ENCODE measurements at places on chromosomes 12 and 14.

DNA sequence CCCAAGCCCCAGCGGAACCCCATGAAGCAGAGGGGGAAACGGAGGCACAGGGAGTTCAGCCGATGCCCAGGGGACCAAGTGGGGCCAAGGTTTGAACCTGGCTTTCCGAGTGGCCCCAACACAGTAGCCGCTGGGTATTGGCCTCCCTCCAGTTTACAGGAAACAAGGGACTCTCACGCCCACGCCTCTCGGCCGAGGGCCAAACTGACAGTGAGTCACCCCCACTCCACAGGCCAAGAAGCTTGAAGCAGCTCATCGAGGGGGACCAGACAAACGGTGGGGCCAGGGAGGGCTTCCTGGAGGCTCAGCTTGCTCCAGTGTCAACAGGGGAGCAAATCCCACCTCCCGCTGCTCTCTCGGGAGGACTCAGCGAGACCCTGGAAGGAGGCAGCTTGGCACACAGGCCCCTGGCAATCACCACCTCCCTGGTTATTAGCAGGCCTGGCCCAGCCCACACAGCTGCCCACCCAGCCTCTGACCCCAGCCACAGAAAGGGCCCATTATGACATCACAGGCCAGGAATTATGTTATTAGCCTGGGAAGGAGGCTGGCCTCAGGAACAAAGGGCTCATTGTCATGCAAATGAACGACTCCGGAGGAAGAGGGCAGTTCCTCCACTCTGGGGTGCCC is 54.6 kb downstream of the NCOR2 start:
- no peak for DNase-seq

- DNase-seq: peak; percentile 82
Observed at GRCh38 chr12:674272-674781, 11.1 kb upstream of the NINJ2 start.

DNA sequence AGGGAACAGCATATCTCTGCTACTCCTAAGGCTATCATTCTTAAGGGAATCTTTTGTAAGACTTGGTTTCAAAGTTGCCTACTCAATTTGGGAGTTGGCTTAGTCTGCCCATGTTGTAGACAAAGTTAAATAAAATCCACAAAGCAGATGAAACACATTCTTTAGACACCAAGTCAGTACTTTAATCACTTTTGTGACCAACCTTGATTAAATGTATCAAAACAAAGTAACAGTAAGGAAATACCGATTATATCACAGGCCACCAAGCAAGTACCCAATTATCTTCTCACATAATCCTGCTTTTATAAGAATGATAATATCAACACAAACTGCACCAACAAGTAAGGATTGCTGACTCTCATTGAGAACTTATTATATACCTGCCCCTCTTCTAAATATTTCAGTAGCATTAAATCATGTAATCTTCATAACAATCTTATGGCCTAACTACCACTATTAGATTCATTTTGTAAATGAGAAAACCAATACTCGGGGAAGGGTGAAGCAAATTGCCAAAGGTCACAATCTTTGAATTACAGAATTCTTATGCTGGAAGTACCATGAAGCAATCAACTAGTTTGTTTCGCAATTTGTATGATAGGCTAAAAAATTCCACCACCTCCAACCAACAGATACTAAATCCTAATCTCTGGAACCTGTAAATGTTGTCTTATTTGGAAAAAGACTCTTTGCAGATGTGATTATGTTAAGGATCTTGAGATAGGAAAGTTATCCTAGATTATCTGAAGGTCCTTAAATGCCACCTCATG is 12.6 kb upstream of the DIO2 start:
- DNase-seq: no peak

DNA sequence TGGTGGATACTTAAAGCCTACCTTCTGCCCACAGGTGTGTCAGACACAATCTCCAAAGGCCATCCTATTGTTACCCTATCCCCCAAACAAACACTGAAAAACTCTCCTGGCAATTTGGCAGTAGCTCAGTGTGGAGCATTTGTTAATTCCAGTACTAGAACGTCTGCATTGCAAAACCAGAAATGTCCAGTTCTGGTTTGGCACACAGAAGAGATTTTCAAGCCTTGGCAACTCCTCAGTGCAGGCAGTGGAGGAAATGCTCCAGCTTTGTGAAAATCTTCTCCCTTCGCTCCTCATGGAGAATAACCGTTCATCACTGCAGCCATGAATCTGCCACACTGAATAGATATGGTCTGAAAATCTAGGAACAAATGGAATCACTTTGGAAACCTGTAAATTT is 5.3 kb upstream of the SOCS2 start:
- no peak for DNase-seq

DNA sequence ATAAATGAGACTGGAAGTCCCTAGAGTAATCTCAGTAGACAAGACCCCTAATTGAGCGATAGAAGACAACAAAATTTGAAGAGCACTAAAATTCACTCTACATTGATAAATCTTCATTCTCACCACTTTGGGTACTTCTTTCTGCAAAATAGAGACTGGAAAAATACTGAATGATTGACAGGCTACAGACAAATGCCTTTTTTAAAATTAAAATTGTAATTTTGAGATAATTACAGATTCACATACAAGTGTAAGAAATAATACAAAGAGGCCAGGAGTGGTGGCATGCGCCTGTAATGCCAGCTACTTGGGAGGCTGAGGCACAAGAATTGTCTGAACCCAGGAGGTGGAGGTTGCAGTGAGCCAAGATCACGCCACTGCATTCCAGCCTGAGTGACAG is 4.5 kb upstream of the CORO1C start:
- DNase-seq: no peak

- DNase-seq: no peak
Observed at GRCh38 chr12:11729439-11730150, 80.1 kb downstream of the ETV6 start.

DNA sequence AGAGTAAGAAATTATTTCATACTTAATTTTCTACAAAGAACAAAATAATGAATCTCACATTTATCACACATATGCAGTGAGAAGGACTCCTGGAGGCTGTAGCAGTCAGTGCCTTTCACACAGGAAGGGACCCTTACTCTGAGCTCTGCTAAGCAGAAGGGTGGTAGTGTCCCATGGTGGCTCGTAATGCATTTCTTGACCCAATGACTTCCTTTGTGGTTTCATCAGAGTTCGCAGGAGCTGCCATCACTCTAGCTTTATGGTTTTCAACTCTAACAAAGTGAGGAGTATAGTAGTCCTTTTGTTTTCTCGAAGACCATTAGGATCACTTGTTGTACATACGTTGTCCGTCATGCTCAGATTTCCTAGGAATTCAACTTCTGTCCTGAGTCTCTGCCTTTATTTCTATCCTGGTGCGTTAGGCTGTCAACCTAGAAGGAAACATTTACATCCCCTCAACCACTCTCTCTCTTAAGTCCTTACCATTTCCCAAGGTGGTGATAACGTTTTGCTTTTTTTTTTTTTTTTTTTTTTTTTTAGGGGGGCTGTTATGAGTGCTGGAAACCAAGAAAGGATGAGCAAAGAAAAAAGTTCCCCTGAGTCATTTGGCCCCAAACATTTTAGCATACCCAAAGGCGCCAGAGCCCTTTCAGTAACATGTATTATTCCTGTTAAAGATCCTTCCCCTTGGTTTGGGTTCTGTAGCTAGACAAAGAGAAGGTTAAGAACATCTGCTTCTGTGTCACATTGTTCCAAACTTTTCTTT is 37.2 kb downstream of the GABARAPL1 start:
- no peak for DNase-seq

GRCh38 chr12:27367078-27367477 is 34.4 kb downstream of the BMAL2 start:
- no peak for DNase-seq

DNA sequence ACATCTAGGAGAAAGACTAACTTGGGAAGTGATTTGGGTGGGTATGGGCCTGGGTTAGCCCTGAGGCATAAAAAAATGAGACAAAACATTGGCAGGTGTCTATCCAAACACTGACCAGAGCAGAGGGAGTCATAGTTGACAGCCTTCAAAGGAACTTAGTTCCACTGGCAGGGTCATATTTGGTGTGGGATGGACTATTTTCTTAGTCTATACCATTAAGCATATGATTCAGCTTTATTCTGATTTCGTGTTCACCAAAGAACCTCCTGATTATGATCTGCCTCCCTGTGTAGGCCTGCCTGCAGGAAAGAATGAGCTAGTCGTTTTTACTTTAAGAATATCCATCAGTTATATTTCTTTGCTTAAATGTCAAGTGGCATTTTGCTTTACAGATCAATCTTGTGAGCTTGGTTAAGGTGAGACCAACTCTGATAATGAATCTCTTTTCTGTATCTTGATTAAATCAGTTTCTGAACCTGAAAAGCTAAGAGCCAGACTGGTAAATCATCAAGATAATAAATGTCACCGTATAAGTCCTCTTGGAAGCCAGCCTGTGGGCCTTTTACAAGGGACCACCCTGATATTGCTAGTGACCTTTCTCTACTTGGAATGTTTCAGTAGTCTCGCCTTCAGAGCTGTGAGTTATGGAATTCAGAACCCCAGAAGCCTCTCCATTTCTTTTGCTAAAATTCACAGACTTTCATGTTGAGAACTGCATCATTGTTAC is 182.9 kb downstream of the MON2 start:
- no peak for DNase-seq

GRCh38 chr12:47754881-47755280 is 3.8 kb downstream of the RAPGEF3 start:
- DNase-seq: no peak

- no peak for DNase-seq
Observed at GRCh38 chr14:96206461-96206860, 1.8 kb downstream of the BDKRB2 start.

GRCh38 chr12:88562846-88563582 is 17.3 kb downstream of the KITLG start:
- DNase-seq: no peak

- no peak for DNase-seq
Observed at GRCh38 chr12:79317179-79317847, 373.5 kb downstream of the PAWR start.

GRCh38 chr14:23153851-23154796 is 29.3 kb downstream of the SLC7A8 start:
- no peak for DNase-seq

DNA sequence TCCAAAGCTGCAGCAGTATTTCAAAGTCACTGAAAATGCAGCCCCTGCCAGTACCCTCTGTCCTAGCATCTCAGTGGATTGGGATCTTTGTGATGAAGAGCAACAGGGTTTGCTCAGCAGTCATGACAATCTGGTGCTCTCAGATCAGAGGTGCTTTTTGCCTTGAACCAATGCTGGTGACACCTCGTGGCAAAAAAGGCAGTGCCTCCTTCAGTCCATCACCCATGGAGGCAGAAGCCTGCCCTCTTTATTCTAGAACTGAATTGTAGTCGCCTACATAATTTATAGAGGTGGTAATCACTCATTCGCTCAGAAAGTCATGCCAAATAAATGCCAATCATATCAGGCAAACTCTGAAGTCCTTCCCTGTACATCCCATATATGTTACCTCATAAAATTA is 126.0 kb upstream of the VRK1 start:
- no peak for DNase-seq

- no peak for DNase-seq
Observed at GRCh38 chr14:64938972-64939816, 3.4 kb downstream of the GPX2 start.

DNA sequence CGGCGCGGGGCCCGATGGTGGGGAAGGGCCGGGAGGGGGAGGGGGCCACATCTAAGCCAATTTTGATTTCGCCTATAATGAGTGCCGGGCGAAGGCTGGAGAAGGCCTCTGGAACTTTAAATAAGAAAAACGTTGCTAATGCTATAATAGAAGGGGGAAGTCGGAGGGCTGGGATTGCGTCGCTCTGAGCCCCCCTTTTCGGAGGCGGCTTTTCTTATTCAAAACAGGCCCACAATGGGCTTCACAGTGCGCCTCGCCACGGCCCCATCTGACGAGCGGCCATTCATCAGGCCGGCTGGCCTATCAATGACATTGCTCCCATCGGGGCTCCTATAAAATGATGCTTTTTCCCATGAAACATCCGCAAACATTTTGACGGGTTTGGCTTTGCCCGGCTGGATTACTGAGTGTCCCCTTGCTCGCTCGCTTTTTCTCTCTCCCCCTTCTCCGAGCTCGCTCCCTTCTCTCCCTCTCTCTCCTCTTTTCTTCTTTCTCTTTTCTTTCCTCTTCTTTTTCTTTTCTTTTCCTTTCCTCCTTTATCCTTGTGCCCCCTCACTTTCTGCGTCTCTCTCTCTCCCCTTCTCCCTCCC is at the start of gene RFX4:
RFX4 (plus strand) TSS at position 364 of the 590 bp plus-strand sequence. CDS start 317 bp downstream, outside the sequence.
- DNase-seq: no peak

GRCh38 chr12:64088431-64089349 is 133.4 kb downstream of the KICS2 start:
- no peak for DNase-seq

DNA sequence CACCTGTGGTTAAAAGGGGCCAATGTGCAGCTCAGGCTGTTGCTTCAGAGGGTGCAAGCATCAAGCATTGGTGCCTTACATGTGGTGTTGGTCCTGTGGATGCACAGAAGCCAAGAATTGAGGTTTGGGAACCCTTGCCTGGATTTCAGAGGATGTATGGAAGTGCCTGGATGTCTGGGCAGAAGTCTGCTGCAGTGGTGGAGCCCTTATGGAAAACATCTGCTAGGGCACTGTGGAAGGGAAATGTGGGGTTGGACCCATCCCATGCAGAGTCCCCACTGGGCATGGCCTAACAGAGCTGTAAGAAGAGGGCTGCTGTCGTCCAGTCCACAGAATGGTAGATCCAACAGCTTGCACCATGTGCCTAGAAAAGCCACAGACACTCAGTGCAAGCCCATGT is 36.6 kb downstream of the PCNX1 start:
- no peak for DNase-seq

- DNase-seq: no peak
Observed at GRCh38 chr12:85711735-85712390, 124.3 kb downstream of the RASSF9 start.

DNA sequence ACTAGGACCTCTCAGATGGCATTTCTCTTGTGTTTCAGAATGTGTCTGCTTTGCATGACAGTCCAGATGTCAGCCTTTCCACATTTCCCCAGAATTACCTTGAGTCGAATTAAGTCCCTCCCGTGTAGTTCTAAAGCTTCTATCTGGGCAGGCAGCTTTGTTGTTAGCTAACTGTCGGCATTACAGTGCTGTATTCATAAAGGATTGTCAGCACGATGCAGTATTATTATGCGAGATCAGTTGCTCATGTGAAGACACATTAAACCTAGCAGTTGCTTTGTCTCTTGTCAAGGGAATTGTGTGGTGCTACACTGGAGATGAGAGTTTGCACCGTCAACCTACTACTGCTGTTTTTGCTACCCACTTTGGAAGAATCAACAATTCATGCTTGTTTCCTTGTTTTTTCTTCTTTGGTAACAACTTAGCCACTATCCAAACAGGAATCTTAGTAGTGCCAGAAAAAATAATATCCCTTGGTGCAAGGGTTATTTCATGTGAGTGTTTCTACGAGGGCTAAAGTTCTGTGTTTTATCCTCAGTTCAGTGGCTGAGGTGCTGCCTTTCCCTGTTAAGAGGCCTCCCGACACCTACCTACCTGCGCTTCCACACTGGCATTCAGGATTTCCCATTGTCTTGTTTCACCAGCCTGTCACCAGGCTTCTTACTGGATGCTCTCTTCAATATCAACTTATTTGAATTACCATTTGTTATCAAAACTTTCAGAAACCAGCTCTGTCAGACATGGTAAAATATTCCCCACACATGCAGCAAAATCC is 297.9 kb upstream of the G2E3 start:
- DNase-seq: no peak

Data from stimulated activated CD8-positive, alpha-beta memory T cell treated with anti-CD3 and anti-CD28 coated beads, Interleukin-15, amount 100 ng/mL, for 48 hours (primary cell).